ENCODE measurements at places on chromosomes 5 and 9.

- peak; percentile 51 for DNase-seq
Observed at GRCh38 chr5:64074533-64074932, 91.1 kb upstream of the RNF180 start.

DNA sequence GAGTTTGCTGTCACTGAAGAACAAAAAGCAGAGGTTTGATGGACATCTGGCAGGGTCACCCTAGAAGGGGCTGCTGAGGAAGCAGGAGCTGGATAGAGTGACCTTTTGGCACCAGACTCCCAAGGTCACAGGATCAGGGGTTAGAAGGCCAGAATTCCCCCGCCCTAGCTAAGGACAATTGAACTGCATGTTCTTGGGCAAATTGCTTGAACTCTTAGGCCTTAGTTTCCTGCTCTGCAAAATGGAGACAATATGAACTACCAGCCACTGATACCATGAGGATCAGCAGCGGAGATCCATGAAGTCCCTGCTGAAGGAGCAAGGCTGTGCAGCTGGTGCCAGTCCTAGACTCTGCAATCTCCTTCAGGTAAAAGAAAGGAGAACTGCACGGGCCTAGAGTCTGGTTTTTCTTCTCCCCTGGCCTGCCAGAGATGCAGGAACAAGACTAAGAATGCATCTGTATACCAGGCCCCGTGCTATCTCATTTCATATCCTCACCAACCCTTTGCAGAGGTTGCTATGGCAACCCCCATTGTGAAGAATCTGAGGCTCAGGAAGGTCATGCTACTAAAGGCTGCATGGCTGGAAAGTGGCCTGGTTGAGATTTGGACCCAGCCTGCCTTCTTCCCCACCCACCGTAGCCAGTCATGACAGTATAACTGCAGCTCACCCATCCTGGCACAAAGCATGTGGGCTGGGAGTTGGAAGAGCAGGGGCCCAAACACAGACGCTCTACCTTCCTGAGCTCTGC, 33.7 kb downstream of the CAMK2A start:
- DNase-seq = peak; percentile 54

GRCh38 chr5:93570294-93571113, 10.5 kb downstream of the NR2F1-AS1 start:
- no peak for DNase-seq

DNA sequence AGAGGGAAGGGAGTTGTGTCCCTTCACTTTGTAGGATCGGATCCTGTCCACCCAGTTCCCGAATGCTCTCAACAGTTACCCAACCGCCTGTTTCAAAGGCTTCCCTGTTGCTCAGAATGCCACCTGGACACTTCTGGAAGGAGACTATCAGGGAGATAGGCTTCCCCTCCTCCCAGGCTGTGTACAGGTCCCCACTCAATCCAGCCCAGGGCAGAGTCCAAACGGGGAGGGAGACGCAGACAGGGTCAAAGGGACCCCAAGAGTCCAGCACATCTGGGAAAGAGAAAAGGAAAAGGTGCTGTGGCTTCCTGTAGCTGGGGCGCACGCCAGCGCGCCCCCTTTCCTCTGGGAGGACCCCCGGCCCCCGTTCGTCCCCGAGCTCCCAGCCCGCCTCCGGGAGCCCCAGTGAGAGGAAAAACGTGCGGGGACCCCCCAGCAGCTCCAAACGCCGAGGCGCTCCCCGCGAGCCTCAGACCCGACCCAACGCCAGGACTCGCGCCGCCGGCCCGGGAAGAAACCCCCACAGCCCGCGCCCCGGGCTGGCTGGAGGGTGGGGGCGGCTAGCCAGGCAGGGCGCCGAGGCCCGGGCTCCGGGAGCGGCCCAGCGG, 640 bp downstream of the SURF4 start:
- peak; percentile 44 for DNase-seq

DNA sequence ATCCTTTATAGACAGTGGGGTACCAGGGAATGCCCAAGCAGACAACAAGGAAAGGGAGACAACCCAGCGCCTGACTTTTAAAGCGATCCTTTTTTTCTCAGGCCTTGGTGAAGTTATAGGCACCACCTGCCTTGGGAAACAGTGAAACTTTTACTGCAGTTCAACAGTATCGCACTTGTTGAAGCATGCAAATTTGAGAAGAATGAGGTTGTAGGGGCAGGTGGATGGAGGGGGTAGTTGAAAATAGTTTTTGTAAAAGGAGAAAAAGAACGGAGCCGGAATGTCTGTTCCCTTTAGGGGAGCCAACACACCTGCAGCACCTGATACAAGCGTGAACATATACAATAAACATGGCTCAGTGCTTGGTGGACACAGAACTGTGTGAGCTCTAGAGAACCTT, 190.2 kb upstream of the NR3C1 start:
- DNase-seq = no peak

GRCh38 chr5:180618829-180619562, 27.7 kb upstream of the SCGB3A1 start:
- DNase-seq = peak; percentile 53

DNA sequence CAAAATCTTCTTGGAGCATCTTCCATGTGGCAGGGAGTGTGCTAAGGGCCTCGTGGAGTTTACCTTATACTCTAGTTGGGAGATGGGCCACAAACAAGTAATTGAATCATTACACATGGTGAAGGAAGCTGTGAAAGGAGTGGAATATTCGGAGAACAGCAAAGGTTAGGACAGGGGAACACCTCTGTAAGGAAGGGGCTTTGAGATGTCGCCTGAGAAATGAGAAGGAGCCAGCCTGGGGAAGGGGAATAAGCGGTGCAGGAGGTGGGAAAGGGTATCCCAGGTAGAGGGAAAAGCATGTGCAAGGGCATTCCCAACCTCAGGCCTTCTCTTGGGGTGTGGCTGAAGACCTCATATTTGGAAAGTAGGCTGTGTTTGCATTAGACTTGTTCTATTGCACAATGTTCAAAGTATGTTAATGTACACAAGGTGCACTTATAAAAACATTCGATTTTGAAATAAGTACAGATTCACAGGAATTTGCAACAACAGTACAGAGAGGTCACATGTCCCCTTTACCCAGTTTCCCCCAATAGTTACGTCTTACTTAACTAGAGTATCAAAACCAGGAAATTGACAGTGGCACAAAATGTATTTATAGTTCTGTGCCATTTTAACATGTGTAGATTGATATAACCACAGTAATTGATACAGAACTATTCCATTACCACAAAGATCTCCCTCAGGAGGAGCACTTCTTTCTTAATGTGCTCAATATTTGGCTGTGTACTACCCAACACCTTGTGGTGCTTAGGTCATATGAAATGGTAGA, 2.4 kb upstream of the STOM start:
- DNase-seq = no peak

- DNase-seq = no peak
Observed at GRCh38 chr9:14173713-14174112, 140.2 kb downstream of the NFIB start.

- no peak for DNase-seq
Observed at GRCh38 chr9:99513441-99514112, 291.5 kb downstream of the SEC61B start.

DNA sequence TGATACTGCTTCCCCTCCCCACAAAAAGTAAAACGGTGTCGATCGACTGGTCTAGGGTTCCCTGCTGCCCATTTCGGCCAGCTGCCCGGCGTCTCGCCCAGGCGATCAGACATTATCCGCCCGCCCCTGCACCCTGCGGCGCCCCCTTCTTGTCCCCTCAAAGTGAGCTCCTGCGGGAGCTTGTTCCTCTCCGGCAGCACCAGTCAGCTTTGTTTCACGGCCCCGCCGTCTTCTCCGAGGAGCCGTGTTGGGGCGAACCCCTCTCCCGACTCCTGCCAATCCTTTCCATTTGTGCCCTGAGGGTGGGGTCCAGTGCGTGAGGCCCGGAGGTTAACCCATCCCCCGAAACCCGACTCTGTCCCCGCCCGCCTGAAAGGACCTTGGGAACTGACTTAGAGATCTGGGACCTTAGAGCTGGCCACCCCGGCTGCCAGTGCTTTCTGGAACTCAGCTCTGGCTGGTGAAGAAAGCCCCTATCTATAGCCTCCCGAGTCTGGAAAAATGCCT, 518 bp downstream of the UBE2B start:
- peak; percentile 44 for DNase-seq

- no peak for DNase-seq
Observed at GRCh38 chr5:125657936-125658335, 765.3 kb upstream of the GRAMD2B start.

DNA sequence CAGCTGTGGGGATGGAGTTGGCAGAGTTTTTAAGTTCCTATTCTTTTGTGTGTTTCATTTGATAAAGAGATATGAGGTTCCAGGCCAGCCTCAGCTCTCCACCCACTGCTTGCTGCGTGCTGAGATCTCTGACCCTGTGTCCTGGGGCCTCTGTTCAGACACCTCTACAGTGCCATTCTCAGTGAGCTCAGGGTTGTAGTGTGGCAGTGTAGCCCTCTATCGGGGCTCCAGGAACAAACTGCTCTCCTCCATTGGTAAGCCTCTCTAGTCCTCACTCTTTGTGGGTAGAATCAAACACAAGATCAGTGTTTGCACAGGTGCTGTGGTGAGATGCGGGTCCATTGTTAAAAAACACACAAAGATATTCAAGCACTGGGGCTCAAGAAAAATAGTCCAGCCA, 386.6 kb upstream of the RPS23 start:
- DNase-seq = no peak

- no peak for DNase-seq
Observed at GRCh38 chr9:89048616-89049015, 57.3 kb downstream of the S1PR3 start.

DNA sequence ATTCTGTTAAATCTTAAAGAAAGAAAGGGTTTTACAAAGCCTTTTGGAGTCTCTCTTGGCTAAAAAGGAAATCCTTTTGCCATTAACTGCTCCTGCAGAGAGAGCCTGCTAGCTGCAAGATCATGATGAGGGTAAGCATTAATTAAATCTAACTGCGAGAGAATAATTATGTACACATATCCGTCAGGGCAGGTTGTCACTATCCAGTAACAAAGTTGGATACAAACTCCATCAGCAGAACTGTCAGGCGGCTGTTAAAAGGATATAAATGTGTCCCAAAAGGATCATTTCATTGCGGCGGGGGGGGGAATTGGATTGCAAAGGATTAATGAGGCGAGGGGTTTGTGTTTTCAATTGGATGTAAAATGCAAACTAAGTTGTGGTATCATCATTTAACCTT, 289.3 kb downstream of the ASTN2 start:
- no peak for DNase-seq

DNA sequence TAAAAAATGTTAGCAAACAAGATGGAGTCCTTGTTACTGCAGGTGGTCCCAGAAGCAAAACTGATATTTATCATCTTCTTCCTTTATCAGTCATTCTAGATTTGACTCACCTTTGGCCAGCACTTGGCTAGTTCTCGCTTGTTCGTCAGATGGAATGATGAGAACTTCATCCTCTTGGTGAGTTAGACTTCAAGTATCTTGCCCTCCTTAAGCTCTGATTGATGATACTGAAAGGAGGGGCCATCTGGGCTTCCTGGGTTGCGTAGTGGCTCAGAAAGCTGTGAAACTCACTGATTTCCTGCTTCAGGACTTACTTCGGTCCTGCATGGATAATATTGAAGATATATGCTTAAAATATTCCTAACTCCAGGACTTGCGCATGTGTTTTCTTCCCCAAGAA, 1248.2 kb upstream of the CDH9 start:
- no peak for DNase-seq

DNA sequence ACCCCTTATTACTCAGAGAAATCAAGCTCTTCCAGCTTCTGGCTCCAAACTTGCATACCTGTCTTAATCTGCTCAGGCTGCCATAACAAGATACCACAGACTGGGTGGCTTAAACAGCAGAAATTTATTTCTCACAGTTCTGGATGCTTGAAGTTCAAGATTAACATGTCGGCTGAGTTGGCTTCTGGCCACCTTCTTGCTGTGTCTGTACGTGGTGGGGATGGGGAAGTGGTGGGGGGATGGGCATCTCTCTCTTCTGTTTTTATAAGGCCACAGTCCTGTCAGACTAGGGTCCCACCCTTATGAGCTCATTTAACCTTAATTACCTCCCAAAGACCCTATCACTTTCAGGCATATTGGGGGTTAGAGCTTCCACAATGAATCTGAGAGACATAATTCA, 140.5 kb downstream of the SV2C start:
- DNase-seq = no peak

GRCh38 chr5:42490831-42491230, 67.6 kb downstream of the GHR start:
- DNase-seq = no peak

DNA sequence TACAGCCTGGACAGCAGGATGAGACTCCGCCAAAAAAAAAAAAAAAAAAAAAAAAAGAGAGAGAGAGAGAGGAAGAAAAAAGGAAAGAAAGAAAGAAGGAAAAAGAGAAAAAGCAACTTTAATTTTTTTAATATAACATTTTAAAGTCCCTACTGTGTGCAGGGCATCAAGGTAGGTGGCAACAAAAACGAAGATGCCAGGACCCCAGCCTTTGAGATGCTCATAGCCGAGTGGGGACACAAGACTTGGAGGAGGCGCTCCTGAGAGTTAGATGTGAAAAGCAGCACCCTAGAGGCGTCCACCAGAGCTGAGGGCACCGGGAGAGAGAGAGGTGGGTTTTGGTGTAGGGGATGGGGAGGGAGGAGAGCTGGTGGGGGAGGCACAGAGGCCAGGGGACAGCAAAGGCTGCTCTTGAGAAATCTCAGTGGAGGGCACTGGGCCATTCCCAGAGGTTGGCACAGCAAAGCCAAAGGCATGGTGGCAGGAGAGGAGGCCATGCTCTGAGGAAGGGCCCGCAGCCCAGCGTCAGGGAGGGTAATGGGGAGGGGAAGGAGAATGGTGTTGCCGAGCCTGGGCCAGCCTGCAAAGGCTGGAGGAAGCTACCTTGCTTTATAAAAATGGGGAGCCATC, 135.6 kb downstream of the C9orf50 start:
- no peak for DNase-seq

DNA sequence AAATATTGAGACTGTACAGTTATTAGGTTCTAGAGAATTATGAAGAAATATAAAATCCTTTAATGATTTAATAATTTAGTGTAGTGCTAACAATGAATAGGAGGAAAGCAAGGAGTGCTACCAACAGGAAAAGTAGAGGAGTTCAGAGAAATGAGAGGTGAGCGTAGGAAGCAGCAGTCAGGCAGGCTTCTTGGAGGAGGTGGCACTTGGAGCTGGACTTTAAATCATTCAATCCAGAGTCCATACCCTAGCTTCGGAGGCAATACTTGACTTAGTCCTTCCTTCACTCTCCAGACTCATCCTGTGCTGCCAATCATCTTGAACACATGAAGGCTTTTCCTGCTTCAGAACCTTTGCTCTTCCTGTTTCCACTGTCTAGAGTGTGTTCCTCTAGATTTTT, 254.3 kb downstream of the GRIA1 start:
- no peak for DNase-seq
